ENCODE measurements at places on chromosomes 13 and 19.
A peak's percentile ranks its signal among the peaks of the same experiment; 100 is the strongest.

GRCh38 chr19:42252365-42253244, 2.3 kb downstream of the ERF start:
- peak; percentile 74 for DNase-seq

DNA sequence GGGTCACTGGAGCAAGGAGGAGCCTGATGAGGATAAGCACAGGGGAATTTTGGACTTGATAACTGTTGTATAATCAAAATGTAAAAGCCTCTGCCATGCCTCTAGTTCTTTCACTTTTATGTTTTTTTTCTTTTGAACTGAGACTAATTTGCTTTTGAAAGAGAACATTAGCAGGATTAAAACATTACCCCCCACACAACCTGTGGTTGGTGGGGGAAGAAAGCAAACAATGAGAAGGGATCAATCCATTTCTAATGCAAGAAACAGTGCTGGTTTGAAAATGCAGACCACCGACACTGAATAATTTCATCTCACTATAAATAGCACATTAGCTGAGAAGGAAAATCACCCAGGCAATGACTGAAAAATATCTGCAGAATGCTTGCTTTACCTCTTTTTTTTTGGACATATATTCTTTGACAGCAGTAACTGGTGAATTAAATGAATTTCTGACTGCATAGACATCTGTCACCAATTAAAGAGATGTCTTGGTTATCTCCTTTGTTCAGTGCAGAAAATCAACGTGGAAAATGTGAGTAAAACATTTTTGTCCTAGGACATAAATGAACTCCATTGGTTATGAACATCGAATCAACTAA, 48.6 kb upstream of the TRPC4 start:
- DNase-seq: no peak

DNA sequence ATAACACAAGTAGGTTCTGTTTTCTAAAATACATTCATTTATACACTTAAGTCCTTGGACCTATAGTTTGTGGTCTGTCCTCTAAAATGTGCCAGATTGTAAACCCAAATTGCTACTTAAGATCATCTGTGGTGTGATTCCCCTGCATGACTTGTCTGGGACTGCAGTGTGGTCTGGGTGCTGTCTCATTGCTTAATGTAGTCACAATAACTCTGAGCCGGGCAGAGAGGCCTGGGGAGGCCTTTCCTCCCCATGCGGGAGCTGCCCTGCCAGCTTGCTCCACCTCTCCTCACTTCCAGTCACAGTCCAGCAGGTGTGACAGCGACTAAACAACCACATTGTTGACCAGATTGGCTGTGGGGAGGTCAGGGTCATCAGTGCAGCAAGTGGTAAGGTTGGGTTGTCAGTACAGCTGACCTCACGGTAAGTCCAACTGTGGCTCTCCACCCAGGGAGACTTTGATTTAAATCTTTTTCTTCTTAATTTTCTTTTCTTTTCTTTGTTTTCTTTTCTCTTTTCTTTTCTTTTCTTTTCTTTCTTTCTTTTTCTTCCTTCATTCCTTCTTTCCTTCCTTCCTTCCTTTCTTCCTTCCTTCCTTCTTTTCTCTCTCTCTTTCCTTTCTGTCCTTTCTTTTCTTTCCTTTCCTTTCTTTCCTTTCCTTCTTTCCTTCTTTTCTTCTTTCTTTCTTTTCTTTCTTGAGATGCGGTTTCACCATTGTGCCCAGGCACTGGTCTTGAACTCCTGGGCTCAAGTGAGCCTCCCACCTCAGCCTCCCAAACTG, 4.4 kb upstream of the TUBA3C start:
- DNase-seq: no peak

DNA sequence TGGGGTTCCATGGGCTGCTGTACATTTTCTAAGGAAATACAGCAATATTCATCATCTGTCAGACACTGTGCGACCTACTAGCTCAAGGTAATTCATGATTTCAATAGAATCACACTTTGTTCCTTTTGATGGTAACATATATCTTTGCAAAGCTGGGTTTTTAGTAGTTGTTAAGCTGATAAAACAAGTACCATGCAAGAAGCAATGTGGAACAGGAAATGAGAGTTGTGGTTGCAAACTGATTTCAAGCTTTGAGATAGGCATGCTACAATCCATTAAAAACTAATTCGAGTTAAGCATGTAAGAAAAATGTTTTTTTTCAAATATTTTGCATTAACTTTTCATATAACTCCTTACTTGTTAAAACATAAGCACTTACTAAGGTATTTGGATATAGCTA, 6.8 kb upstream of the MBNL2 start:
- DNase-seq: no peak

GRCh38 chr13:109145631-109146030, 516.2 kb downstream of the MYO16 start:
- peak; percentile 32 for DNase-seq

- no peak for DNase-seq
Measured at GRCh38 chr13:95784161-95784899, 107.4 kb downstream of the DNAJC3 start.

DNA sequence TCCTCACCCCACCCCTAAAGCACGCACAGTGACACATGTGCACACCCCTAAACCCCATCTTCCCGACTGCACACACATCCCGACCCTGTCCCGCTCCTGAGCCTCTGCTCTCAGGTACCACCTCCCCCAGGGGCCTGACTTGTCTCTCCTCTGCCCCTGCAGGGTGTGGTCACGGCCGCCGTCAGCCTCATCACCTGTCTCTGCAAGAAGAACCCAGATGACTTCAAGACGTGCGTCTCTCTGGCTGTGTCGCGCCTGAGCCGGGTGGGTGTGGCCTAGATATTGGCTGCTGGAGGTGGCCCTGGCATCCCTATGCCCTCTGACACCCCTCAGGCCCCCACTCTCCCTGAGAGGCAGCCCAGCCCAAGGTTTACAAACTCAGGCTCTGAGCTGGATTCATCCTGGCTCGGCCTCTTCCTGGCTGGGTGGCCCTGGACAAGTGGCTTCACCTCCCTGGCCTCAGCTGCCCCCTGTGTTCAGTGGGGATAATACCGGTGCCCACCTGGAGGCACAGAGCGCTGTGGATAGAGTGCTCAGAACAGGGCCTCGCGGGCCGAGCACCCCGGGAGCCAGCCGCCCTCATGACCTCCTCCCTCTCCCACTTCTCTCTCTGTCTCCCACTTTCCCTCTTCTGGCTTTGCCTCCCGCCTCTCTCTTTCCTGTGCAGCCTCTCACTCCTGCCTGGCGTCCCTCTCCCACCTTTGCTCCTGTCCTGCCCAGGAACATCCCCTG, 20.1 kb downstream of the FUZ start:
- DNase-seq: no peak

DNA sequence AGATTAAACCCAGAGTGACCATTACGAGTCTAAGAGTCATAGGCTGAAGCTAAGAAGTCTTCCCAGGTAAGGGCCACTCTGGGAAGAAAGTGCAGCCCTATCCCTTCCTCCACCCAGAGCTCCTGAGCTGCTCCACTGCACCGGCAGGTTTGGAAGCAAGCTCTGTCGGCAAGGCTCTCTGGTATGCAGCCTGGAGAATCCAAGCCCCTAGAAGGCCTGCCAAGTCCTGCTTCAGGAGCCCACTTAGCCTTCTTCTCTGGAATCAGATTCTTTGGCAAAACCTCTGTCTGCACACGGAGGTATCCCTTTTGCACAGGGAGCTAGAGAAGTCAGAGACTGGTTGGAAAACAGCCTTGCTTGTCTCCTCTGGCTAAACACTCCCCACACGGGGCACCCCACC, 58.5 kb downstream of the CEBPG start:
- no peak for DNase-seq

- no peak for DNase-seq
Measured at GRCh38 chr13:50714891-50715290, 128.6 kb downstream of the DLEU7 start.

- no peak for DNase-seq
Measured at GRCh38 chr13:109667056-109667455, 119.3 kb downstream of the IRS2 start.

GRCh38 chr19:48169578-48169938, 586 bp downstream of the LIG1 start:
- DNase-seq: no peak

DNA sequence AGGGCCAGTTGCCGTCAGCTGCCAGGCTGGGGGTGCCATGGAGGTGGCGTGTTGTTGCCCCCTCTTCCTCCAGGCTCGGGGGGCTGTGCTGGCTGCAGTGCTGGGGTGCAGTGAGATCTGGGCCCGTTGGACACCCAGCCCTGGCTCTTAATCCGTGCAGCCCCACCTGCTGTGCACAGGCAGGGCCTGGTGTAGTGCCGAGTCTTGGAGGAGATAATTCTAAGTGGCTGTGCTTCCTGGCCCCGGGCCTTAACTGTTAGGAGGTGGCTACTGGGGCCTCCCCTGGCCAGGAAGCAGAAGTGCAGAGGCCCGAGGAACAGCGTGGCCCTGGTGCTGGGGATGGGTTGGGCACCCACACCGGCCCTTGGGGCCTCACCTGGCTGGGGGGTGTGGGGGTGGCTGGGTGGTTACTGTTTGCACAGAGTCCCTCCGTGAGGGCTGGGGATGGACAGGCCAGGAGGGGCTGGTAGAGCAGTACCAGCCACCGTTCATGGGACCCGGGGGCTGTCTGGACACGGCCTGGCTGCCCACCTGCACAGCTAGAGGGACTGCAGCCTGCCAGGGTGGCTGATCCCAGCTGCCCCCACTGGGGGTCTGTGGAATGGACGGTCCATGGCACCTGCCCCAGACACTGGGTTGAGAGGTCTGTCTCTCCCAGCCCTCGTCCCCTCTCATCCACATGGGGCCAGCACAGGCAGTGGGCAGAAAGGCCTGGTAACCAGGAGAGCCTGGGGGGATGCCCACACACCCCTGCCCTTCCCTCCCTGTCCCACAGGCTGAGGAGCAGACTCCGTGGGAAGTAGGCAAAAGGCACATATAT, 3.3 kb downstream of the GPX4 start:
- peak; percentile 45 for DNase-seq

- no peak for DNase-seq
Measured at GRCh38 chr13:113740286-113740556, 18.8 kb upstream of the TMEM255B start.

- DNase-seq: peak; percentile 38
Measured at GRCh38 chr19:32519023-32519422, 62.0 kb upstream of the PDCD5 start.

GRCh38 chr13:70623239-70623638, 515.0 kb upstream of the KLHL1 start:
- peak; percentile 11 for DNase-seq

GRCh38 chr13:36395280-36395679, 37.0 kb upstream of the CCNA1 start:
- DNase-seq: peak; percentile 68

DNA sequence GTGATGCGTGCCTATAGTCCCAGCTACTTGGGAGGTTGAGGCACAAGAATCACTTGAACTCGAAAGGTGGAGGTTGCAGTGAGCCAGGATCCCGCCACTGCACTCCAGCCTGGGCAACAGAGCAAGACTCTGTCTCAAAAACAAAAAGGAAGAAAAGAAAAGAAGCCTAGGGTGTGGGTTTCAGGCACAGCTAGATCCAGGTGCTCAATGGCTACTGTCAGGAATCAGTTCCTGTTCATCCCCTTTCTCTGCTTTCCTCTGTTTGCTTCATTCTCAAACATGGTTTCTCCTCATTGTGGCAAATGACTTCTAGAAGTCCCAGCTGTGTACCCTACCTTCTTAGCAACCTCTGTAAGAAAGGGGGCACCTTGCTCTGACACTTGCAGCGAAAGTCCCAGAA, 5.9 kb downstream of the CBLC start:
- DNase-seq: no peak

DNA sequence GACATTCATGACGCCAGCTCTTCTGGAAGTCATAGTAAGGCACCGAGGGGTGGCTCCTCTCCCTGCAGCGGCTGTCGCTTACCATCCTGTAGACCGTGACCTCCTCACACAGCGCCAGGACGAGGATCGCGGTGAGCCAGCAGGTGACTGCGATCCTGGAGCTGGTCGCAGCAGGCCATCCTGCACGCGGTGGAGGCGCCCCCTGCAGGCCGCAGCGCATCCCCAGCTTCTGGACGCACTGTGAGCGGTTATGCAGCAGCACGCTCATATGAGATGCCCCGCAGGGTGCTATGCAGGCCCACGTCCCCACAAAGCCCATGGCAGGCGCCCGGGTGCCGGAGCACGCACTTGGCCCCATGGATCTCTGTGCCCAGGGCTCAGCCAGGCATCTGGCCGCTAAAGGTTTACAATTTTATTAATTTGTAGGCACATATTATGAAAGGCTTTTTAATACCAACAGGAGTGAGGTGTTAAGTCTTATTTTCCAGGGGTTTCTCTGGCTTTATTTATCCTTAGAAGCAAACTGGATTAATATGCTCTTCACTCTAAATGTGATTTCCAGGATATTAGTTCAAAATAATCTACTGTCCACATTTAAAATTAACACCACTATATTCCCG, 35.6 kb upstream of the PSPC1 start:
- DNase-seq: no peak

DNA sequence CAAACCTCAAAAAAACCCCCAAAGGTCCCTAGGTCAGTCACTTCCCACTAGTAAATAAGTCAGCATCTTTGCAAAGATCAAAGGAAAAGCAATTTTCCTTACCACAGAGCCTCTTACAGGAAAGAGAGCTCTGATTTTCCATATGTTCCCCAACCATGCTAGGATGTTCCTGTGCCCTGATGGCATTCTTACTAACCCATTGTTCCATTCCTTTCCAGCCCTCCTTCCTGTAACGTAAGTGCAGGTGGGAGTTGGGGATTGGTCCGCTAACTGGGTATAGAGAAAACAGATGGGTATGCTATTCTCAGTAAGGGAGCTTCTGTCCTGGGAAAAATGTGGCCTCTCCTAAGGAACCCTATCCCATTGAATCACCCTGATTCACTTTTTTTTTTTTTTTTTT, 14.3 kb downstream of the DPRX start:
- DNase-seq: no peak

DNA sequence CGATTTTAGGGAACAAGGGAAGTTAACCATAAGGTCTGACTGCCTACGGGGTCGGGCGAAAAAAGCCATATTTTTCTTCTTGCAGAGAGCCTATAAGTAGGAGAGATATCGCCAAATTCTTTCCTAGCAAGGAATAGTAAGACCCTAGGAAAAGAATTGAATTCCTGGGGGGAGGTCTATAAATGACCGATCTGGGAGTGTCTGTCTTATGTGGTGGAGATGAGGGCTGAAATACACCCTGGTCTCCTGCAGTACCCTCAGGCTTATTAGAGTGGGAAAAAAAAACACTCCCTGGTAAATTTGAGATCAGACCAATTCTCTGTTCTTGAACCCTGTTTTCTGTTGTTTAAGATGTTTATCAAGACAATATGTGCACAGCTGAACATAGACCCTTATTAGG, 447.5 kb upstream of the ATXN8OS start:
- DNase-seq: no peak

- no peak for DNase-seq
Measured at GRCh38 chr19:1238369-1239303, 831 bp upstream of the CBARP start.

- DNase-seq: no peak
Measured at GRCh38 chr13:25966086-25966485, 85.7 kb downstream of the SHISA2 start.
